Suppressor macrophage (primary cell): ENCODE measurements at places on chromosomes 3 and 15.

GRCh38 chr15:63107895-63108546 lies 13.6 kb upstream of the LACTB start:
- no peak for DNase-seq

DNA sequence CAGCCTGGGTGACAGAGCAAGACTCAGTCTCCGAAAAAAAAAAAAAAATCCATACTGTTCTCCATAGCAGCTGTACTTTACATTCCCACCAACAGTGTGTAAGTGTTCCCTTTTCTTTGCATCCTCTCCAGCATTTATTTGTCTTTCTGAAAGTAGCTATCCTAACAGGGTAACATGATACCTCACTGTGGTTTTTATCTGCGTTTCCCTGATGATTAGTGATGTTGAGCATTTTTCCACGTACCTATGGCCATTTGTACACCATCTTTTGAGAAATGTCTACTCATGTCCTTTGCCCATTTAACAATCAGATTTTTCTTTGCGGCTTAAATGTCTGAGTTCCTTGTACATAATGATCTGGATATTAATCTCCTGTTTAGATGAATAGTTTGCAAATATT lies 119.3 kb downstream of the RFX7 start:
- no peak for DNase-seq

GRCh38 chr3:48938156-48938555 lies 19.5 kb downstream of the ARIH2 start:
- no peak for DNase-seq

DNA sequence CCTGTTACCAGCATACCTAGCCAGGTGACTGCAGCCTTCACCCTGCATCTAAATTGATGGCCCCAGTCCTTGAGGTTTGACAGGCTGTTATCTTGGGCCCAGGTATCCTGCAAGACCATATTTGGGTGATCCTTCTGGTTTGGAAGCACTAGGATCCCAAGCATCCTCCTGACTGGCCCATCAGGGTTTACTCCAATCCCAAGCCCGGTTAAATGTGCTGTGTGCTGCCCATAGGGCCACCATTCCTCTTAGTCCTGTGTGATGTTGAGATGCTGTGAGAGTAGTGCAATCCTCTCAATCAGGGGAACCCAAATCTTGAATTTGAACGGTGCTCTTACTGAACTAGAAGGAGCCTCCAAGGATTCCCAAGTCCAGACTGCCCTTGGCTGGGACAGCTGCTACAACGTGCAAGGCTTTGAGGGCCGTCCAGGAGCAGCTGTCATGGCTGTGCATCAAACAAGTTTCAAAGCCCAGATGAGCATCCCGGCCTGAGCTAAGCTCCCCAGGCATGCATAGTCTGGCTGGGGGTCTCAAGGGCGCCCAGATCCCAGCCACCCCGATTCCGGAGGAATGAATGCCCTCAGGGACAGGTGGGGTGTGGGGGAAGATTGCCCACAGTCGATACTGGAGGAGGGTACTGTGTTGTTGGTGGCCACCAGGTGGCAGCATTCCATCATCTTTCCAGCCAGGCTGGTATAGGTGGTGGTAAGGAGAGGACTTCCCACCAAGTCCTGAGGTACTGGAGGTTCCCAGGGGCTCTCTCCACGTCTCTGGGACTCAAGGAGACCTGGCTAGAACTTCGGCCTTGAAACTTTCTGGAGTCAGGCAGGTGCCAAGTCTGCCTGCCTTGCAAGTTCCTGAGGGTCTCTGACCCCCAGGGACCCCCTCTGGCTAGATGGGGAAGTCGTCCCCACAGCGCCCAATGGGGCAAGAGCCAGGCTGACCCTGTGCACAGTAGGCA lies 32.6 kb downstream of the RBM5 start:
- DNase-seq: peak; percentile 80

DNA sequence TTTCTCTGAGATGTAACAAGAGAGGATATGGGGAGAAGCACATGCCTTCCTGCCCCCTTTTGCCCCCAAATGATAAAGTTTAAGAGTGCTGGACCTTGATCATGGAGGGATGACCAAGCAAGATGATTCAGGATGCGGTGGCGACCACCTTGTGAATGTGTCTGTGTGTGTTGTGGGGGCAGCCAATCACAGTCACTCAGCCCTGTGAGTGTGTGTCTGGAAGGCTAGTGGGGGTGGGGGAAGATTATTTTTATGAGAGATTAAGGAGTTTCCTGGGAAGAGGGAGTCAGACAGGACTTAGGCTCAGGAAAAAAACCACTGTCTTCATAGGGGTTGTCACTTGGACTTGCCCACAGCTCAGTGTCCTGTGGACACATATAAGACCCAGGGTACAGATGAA lies 57.8 kb upstream of the KY start:
- DNase-seq: no peak

GRCh38 chr15:85494048-85494777 lies 113.8 kb downstream of the AKAP13 start:
- DNase-seq: peak; percentile 41

DNA sequence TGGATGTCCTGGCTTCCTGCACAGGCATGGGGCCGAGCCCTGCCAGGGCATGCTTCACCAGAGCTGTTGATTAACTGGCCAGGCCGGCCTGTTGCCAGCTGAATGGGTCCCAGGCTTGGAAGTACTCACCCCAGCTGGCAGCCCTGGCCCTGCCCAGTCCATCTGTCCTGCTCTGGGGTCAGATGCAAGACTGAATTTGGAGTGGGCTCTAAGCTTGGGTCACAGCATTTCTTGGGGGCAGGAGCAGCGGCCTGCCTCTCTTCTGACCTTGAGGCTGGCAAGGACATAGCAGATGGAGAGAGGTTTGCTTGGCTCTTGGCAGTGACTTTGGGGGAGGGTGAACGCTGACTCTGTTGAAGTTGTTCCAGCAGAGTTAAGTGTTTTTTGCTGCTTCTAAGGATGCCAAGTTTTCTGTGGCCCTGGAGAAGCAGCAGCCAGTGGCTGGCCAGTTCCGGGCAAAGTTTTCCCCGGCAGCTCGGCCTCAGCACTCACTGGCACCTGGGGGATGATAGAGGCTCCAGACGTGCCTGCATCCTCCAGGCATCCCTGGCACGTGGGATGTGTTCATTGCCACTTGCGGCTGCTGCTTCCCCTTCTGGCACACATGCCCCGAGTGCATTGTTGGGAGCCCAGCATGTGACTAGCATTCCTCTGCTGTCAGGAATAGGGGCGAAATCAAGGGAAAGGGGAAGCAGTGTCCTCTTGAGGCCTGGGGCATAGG lies 22.9 kb downstream of the PDIA5 start:
- no peak for DNase-seq

DNA sequence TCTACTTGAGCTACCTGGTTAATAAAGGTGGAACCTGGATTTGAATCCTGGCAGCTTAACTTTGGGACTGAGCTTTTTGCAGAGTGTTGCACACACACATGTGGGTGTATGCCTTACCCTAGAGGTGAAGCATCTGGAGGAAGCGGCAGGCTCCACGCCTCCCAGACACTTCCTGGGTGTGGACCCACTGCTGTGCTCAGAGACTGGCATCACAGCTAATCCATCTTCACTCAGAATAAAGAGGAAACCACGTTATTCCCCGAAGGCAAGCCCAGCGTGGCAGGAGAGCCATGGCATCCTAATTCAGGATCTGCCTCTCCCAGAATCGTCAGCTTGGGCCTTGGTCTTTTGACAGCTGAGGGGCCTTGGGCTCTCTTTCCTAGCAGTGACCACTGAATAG lies 25.5 kb downstream of the CCDC13 start:
- DNase-seq: peak; percentile 53

- DNase-seq: no peak
Measured at GRCh38 chr3:101091489-101091888, 98.3 kb upstream of the ABI3BP start.

- no peak for DNase-seq
Measured at GRCh38 chr3:54358969-54359694, 236.8 kb downstream of the CACNA2D3 start.

- no peak for DNase-seq
Measured at GRCh38 chr15:31046759-31047359, 54.7 kb downstream of the TRPM1 start.

GRCh38 chr3:38353151-38353550 lies 6.6 kb downstream of the XYLB start:
- DNase-seq: no peak

DNA sequence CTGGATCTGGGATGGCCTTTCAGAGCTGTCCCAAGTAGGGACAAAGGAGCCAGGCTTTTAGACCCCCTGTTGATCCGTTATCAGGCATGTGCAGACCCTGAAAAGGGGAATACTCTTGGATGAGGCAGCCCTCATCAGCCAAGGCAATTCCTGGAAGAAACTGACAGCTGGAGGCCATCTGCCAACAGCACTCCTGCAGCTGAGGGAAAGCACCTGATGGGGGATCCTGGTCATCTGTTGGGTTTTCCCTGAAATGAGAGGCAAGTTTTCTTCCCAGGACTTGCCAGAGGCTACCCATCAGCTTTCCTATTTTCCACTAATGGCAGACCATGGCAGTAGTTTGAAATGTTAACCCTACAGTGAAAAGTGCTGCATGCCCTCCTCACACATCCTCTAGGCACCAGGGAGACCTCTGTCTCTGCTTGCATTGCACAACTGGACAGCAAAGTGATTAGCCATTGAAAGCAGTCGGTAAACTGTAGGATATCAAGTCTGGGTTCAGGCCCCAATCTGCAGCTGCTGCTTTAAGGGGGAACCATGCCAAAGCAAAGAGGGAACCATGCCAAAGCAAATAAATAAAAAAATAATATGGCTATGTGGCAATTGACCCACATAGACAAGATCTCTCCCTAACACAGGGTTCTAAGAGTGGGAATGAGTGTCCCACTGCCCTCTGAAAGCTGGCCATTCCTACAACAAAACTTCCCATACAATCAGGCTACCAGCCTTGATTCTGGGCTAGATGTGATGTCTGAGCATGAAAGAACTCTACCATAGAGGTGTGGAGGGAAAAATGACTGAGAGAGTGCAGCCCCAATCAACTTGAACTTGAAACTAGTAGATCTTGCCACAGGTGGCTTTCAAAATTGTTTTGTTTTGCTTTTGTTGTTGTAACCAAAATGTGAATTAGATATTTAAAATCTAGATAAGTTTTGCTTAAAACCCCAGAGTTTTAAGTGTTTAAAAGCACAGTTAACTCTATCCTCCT lies 232.0 kb upstream of the STT3B start:
- no peak for DNase-seq

GRCh38 chr3:197528190-197528589 lies 27.6 kb downstream of the BDH1 start:
- DNase-seq: no peak

- no peak for DNase-seq
Measured at GRCh38 chr3:18008706-18009368, 266.4 kb upstream of the TBC1D5 start.

GRCh38 chr3:72338942-72339669 lies 509.1 kb downstream of the SHQ1 start:
- DNase-seq: peak; percentile 77

GRCh38 chr3:72846166-72846565 lies 2.1 kb downstream of the SHQ1 start:
- DNase-seq: no peak

- peak; percentile 81 for DNase-seq
Measured at GRCh38 chr3:160486459-160486869, 36.9 kb upstream of the TRIM59 start.

- peak; percentile 78 for DNase-seq
Measured at GRCh38 chr3:36944641-36945270, at the start of gene TRANK1. TSS of gene TRANK1 (minus strand) at chr3:36945054. CDS start at chr3:36944809, 245 bp downstream.

DNA sequence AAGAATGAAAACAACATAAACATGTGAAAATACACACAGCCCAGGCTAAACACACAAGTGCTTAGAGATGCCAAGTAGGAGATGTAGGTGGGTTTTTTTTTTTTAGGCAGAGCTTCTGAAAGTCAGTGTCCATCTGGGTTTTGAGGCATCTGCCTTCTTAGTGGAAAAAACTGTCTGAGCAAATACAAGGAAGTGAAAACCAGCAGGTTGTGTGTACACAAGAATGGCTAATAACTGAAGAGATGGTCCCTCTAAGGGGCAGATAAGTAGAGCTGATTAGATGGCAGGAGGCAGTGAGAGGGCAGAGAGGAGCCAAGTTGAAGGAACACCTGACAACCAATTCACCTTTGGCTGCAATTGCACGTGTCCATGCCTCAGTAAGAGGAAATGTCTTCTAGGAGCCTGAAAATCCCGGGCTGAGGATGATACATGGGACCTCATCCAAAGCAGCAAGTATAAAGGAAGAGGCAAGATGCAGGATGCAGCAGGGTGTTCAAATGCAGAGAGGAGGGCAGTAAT lies 34.9 kb downstream of the CYP19A1 start:
- no peak for DNase-seq

- DNase-seq: no peak
Measured at GRCh38 chr3:36214460-36214859, 165.8 kb upstream of the STAC start.

DNA sequence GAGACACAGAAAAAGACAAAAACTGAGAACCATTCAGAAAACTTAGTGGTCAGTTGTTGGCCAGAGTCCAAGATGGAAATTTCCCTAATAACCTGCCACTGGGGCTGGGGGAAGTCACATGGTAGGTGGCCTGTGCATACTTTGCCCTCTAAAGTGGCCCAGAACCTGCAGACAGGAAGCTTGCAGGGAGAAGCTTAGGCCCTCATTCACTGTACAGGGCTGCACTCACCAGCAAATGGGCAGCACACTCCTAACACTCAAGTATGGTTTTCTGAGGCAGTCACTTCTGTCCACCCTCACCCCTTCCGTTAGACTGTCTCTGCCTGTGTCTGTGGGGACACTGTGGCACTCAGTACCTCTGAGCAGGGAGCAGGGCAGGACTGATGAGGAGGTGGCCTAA lies 14.5 kb upstream of the RNU6-1 start:
- DNase-seq: no peak

DNA sequence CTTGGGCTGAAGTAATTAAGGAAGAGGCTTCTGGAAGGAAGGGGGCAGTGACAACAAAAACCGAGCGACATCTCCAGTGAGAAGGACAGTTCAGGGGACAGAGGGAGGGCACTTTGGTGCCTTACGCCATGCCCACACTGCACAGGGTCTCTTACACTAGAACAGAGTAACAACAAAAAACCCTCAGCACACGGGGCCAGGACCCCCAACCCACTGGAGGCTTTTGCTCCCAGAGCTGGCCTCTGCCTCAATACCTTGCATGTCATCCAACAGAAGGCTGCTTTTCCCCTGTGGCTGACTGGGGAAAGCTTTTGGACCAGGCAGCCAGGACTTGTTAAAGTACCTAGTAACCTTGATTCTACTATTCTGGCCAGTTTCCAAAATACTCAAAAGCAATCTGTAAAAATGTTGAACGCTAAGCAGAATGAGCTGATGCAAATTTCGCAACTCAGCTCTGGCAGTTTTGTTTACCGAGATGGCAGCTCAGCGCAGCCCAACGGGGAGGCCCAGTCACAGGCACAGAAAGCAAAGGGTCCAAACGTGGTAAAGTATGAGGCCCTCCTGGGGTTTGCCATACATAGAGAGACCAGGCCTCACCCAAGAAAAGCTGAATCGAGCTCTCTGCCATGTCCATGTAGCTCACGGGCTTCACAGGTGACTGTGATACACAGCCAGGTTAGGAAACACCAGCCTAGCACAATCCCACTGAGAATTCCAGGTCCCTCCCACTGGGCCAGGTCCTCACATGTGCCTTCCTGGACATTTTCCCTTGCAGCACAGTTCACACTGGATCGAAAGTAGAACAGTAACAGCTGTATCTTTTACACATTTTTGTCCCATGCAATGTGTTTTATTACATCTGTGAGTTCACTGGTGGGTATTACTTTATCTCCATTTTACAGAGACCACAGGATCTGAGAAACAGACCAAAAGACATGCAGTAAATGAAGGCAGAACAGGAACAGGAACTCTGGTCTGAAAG lies 6.0 kb downstream of the CHCHD4 start:
- DNase-seq: no peak

- no peak for DNase-seq
Measured at GRCh38 chr15:43085921-43086320, 19.9 kb downstream of the UBR1 start.
